Stimulated activated naive CD8-positive, alpha-beta T cell treated with anti-CD3 and anti-CD28 coated beads, Interleukin-15, amount 100 ng/mL, for 72 hours (primary cell): ENCODE measurements at places on chromosomes 5 and 9.

GRCh38 chr9:110351009-110351467 lies 13.4 kb upstream of the TXNDC8 start:
- DNase-seq = no peak

GRCh38 chr5:89435347-89435746 lies 552.4 kb upstream of the MEF2C start:
- DNase-seq = no peak

DNA sequence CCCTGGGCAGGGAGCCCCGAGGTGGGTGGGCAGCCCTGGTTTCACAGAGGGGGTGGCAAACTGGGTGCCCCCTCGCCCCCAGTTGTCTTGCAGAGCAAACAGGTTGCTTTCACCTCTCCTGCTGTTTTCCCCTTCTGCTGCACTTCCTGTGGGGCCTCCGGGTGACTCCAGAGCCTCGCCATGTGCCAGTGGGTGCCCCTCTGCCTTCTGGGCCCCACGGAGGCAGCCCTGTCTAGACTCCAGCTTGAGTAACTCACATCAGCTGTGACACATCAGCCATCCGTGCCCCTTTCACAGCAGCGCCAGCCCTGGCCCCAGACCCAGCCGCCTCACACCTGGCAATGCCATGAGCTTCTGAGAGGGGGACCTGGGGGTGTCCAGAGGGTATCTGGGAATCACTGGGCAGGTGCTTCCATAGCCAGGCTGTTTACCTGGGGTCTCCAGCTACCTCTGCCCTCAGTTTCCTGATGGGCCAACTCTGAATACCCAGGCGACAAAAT lies 36.9 kb downstream of the ADAMTSL2 start:
- DNase-seq = no peak

GRCh38 chr9:135251331-135251761 lies 163.9 kb downstream of the OLFM1 start:
- no peak for DNase-seq

DNA sequence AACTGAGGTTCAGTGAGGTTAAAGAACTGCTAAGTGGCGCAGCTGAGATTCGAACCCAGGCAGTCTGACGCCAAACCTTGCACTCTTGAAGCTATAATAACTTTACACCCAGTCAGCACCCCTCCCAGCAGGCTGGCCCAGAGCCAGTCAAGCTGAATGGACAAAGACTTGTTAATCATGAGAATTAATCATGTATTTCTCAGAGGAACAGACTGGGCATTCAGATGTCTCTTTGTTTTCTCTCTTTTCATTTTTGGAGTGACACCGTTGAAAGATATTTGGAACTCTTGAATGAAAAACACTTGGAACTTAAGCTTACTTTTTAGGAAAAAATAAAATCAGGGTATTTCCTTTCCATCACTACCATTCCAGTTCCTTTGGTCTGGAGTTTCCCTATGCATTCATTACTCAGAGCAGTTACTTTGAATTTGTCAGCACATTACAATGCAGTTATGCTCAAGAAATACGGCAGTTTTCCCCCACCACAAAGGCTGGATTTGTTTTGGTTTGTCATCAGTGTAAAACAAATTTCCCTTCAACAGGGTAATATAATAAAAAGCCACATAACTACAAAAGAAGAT lies 22.6 kb upstream of the MAMDC2 start:
- DNase-seq = no peak

DNA sequence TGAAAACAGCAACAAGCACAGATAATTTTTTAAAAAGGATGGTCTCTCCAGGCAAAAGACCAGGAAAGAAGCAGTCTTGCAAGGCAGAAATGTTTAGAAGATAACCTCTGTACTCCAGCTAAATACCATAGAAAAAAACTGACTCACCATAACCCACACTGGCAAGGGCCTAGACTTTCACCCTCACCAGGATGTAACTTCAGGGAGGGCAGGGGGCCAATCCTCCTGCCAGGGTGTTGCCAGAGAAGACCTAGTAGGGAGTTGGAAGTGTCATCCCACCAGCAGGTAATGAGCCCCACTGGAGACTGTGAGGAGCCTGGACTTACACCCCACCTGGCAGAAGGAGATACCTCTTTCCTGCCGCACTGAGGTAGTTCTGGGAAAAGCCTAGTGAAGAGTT lies 97.6 kb downstream of the PRELID2 start:
- DNase-seq = no peak

- no peak for DNase-seq
Observed at GRCh38 chr5:151464101-151464500, 16.7 kb downstream of the SLC36A1 start.

DNA sequence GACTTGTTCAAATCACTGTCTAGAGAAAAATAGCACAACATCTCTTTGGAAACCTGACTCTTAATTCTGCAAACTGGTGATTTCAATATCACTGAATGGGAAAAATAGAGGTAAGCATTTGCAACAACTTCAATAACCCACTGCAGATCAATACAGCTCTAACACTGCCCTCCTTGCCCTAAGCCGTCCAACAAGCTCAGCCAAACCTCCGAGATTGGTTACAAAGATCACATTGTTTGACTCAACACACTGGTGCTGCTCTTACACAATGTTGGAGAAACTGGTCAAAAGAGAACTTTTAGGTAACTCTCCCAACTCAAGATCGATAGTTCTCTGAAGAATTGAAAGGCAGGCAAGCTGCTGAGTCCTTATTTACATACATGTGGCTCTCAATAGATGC lies 150.4 kb downstream of the SPOCK1 start:
- no peak for DNase-seq

DNA sequence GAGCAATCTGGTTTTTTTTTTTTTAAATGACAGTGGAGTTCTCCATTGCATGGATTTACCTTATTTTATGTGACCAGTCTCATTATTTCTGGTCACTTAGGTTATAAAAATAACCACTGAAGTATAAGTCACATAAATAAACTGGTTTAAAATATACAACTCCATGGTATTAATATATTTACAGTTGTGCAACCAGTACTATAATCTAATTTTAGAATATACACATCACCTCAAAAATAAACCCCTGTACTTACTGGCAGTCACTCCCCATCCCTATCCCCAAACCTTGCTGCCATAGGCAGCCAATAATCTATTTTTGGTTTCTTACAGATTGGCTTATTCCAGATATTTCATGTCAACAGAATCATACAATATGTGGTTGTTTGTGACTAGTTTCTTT lies 57.8 kb downstream of the FYB1 start:
- no peak for DNase-seq

DNA sequence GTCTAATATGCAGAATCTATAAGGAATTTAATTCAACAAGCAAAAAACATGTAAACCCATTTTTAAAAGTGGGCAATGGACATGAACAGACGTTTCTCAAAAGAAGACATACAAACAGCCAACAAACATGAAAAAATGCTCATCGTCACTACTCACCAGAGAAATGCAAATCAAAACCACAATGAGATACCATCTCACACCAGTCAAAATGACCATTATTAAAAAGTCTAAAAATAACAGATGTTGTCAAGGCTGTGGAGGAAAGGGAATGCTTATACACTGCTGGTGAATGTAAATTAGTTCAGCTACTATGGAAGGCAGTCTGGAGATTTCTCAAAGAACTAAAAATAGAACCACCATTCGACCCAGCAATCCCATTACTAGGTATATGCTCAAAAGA lies 3.1 kb upstream of the KLHL3 start:
- no peak for DNase-seq

- DNase-seq = no peak
Observed at GRCh38 chr5:149157330-149157729, 16.0 kb downstream of the ABLIM3 start.

GRCh38 chr9:124038790-124039633 lies 27.4 kb downstream of the LHX2 start:
- DNase-seq = no peak

DNA sequence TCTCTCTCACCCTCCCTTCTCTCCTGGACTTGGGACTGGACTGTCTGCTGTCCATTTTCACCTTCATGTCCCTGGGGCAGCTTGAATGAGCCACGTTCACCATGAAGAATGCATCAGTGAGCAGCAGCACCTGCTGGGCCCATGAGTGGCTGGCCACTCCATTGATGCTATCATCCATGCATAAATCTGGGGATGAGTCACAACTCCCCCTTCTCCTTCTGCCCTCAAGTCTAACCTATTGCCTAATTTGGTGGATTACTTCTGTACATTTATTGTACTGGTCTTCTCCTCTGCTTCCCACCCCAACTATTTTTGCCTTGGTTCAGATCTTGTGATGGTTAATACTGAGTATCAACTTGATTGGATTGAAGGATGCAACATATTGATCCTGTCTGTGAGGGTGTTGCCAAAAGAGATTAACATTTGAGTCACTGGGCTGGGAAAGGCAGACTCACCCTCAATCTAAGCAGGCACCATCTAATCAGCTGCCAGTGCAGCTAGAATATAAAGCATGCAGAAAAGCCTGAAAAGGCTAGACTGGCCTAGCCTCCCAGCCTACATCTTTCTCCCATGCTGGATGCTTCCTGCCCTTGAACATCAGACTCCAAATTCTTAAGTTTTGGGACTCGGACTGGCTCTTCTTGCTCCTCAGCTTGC lies 46.7 kb downstream of the GDNF start:
- no peak for DNase-seq

GRCh38 chr5:178495706-178496105 lies 94.5 kb downstream of the COL23A1 start:
- no peak for DNase-seq
